ENCODE measurements at places on chromosomes 2 and 18.

- no peak for DNase-seq
These were observed 95.1 kb upstream of the SALL3 start for GRCh38 chr18:78884502-78884901.

GRCh38 chr2:215460682-215461382 is 25.0 kb upstream of the FN1 start:
- DNase-seq = no peak

DNA sequence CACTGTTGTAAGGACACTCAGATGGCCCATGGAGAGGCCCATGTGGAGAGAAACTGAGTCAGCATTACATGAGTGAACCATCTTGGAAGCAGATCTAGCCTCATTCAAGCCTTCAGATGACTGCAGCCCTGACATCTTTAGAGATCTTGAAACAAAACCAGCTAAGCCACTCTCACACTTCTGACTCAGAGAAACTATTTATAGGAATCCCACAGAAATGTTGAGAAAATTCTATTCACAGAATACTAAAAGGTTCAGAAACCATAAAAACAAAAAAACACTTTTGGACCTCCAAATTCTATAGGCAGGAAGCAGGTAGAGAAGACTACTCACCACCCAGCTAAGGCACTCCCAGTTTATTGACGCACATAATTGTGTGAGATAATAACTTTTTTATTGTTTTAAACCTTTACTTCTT is 8.7 kb downstream of the TMEM169 start:
- DNase-seq = no peak

DNA sequence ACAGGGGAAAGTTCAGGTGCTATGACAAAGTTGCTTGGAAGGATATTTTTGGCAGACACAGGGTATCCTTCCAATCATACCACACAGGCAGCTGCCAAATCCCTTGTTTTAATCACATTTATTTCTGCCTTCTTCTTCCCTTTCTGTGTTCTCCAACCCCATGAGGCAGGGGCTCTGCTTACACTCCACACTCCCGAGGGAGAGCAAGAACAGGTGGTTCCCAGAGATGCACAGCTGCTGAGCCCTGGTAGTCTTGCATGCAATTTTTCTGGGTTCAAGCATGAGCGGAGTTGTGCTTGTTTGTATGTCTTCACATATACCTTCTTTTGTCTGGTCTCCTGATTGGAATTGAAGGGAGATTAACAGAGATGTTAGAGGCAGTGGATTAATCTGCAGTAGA is 251.7 kb upstream of the ST6GAL2 start:
- no peak for DNase-seq

DNA sequence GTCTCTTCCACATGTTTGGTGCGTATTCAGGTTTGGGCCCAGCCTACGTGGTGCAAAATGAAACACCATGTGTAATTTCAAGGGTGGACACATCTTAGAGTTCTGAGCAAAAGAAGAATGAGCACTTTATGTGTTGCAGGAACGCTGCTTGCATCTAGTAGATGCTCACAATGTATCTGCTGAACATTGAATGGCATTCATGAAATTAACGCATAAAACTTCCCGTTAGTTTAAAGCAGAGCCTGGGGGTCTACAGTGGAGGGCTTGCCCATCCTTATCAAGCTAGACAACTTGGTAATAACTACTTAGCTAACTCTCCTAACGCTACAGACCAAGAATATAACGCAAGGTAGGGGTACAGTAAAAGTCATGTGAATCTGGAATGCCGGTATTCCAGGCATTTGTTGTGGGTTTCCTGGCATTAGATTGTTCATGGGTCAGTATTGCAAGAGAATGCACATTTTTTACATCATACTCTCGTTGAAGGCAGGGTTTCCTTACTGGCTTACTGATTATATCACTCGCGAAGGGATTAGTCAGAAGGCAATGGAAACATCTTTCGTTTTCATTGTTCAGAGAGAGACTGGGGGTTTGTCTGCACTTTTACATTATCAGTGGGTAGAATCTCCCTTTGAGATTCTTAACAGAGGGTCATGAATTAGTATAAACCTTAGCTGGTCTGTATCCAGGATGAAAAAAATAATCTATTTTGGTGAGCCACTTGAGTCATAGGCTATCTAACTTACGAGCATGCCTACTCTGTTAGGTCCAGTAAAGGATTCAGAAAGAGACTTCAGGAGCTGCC is 229.5 kb upstream of the EPAS1 start:
- no peak for DNase-seq

GRCh38 chr2:174752403-174753037 is 11.8 kb downstream of the CHRNA1 start:
- no peak for DNase-seq

DNA sequence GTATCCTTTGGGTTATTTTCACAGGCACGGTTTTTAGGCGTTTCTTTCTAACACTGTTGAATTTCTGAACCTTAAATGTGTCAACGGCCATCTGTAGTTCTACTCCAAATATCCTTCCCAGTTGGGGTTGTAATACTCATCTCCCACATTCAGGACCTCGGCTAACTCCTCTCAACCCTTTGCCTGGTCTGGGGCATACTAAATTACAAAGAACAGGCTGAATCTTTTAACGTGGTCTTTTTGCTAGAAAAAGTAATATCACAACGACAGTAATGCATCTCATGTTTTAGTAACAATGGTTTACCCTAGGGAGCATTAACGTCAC is 2.1 kb downstream of the RPRM start:
- no peak for DNase-seq

Data from stimulated activated CD4-positive, alpha-beta T cell treated with anti-CD3 and anti-CD28 coated beads, Interleukin-12 subunit alpha, Interleukin-12 subunit beta, amount 100 ng/mL, for 24 hours (primary cell).